Mesendoderm (in vitro differentiated cells): ENCODE measurements at places on chromosomes 11 and 22.

GRCh38 chr11:35725885-35726284 is 63.3 kb downstream of the TRIM44 start:
- no peak for DNase-seq

DNA sequence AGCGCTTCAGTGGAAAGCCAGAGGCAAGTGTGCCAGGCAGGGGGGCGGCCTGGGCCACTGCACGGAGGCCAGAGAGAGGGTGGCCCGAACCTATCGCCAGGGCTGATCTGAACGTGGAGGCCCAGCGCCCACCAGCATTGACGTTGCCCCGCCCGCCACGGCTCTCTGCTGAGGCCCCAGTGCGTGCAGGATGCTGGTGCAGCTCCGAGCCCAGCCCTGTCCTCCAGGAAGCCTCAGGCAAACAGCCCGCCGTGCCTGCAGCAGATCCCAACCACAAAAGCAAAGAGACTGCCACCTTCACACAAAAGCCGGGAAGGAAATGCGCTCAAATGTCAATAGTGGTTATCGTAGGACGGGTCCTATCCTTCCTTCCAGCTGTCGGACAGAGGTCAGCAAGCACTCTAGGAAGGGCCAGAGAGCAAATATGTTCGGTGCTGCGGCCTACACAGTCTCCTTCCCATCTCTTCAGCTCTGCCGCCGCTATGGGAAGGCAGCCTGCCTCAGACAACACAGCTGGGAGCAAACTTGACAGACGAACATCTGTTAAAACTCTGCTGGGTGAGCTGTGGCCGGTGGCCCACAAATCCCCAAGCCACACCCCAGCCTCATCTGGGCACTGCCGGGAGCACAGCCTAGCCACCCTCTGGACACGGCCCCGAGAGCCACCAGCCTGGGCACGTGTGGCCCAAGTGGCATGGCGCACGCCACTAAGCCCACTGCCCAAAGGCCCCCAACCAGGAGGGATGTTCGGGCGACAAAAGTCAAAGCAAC is 146.2 kb downstream of the CRYBB2 start:
- no peak for DNase-seq

DNA sequence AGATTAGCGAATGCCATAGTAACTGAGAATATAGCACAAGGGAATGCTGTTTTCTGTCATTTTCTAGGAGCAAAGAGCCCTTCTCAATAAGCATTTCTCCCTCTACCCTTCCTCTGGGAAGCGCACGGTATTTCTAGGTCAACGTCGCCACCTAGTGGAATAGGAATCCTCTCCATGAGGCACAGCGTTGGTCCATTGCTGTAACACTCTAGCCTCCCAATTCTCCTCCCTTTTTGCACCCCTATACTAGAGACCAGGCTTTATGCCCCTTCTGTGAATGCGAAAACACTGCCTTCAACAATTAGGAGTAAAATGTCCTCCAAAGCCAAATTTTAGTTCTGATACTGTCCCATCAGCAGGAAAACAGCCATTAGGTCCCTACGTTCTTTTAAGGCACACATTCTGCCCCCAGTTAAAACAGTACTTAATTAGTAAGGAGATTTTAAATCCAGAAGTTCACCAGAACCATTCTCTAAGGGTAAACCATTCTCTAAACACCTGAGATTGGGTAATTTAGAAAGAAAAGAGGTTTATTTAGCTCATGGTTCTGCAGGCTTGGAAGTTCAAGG is 12.8 kb upstream of the HYLS1 start:
- peak; percentile 82 for DNase-seq

GRCh38 chr11:106879832-106880546 is 138.3 kb downstream of the GUCY1A2 start:
- peak; percentile 87 for DNase-seq

DNA sequence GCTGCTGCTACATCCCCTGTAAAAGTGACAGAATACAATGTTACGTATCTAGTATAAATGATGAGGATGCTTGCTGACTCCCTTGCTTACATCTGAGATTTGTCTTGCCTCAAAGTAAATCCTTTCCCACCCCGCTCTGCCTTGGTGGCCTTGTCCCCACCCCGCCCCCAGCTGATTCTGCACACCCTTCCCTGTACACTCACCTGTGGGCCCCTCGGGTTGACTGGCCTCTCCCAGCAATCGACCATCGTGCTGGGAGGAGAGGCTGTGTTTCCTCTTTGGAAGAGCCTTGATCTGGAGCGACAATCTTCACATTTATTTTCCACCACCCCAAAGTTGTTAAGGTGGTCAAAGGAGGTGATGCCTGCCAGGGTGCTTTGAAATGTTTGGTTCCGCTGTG is 249.4 kb downstream of the TBC1D22A start:
- DNase-seq = no peak

GRCh38 chr11:30495437-30495836 is 90.7 kb downstream of the MPPED2 start:
- DNase-seq = no peak

DNA sequence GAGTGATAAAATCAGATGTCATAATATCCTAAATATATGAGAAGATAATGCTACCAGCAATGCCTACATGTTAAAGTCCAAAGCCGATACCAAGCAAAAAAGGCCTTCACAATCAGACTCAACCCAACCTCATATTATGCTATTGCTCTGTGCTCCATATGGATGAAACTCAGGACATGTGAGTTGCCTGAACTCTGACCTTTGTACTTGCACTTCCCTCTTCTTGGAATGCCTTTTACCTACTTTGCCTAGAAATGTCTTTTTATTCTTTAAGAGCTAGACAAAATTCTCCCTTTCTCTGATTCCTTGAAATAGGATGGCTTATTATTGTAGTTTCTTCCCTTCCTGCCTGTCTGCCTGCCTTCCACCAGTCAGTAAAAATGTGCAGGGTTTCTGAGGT is 954.7 kb upstream of the CCDC90B start:
- DNase-seq = no peak

DNA sequence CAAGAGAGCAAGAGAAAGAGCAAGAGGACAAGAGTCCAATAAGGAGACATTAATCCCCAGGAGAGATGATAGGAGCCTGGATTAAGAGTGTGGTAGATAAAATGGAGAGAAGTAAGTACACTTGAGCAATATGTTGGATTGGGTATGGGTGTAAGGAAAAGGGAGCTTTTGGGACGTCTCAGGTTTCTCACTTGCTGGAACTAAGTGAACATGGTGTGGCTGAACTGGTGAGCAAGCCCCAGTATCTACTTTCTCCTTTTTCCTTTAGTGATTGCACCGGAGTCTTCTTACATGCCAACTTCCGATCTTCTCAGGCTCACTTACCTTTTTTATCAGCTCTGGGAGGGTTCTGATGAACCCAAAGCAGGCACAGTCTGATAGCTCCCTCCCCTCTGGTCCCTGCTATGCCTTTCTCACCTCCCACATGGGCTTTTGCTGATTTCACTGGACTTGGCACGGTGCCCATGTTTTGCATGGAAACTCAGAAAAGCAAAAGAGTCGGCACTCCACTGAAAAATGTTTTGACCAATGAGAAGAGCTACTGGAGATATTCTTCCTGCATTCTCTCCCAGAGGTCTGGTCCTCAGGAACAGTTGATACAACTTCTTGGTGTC is 14.5 kb upstream of the APLNR start:
- DNase-seq = no peak

DNA sequence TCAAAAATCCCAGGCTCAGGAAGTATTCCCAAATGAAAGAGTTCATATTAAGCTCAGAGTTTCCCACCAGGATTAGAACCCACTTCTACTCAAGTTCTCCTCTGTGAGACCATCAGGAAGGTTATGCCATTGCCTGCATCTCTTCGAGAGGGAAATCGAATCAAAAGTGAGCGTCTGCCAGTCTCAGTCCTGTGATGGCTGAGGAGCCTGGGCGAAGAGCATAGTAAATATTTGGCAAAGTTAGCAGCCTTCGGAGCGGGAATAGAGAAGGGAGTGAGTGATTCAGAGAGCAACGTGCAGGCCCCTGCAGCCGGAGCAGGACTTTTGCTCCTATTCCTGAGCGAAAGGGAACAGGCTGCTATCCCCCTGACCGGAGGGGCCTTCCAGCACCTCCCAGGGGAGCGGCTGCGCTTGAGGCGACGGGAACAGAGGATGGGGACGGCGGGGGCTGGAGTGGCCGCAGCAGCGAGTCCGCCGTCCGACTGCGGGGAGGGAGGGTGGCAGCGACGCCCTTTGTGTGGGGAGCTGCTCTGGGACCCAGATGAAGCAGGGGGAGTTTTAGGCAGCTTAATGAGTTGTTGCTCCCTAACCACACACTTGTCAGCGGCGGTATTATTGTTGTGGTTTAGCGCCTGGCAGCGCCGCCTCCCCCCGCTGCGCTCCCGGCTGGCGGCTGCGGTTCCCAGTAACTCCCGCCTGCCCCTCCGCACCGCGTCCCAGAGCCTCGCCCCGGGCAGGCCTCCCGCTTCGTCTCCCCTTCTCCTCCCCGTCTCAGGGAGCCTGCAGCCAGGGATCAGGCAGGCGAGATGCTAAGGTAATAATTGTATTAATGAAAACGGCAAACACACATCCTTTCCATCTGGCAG is 21.7 kb upstream of the NRGN start:
- peak; percentile 70 for DNase-seq

GRCh38 chr11:75063741-75064314 is 32.8 kb downstream of the OR2AT4 start:
- no peak for DNase-seq

GRCh38 chr11:61392981-61393595 is 701 bp downstream of the TMEM216 start:
- DNase-seq = peak; percentile 61

DNA sequence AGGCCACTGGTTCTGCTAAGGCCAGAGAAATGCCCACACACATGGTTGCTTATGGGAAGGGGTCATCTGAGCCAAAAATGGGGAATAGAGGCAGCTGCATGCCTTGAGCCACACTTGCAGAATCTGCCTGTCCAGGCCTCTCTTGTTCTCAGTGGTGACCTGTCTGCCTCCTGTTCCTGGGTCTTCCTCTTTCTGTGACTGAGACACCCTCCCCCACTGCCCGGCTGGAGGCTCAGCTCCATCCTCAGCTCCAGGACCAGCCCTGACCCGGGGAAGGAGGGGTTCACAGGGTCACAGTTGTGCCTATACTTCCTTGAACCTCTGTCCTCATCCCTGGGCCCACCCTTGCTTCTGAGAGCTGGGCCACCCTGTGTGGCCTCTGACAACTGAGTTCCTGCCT is 52.3 kb downstream of the CSF2RB start:
- DNase-seq = no peak

GRCh38 chr22:38032681-38033521 is 24.3 kb upstream of the PICK1 start:
- DNase-seq = no peak

GRCh38 chr22:42022162-42022847 is 23.7 kb downstream of the WBP2NL start:
- DNase-seq = no peak

DNA sequence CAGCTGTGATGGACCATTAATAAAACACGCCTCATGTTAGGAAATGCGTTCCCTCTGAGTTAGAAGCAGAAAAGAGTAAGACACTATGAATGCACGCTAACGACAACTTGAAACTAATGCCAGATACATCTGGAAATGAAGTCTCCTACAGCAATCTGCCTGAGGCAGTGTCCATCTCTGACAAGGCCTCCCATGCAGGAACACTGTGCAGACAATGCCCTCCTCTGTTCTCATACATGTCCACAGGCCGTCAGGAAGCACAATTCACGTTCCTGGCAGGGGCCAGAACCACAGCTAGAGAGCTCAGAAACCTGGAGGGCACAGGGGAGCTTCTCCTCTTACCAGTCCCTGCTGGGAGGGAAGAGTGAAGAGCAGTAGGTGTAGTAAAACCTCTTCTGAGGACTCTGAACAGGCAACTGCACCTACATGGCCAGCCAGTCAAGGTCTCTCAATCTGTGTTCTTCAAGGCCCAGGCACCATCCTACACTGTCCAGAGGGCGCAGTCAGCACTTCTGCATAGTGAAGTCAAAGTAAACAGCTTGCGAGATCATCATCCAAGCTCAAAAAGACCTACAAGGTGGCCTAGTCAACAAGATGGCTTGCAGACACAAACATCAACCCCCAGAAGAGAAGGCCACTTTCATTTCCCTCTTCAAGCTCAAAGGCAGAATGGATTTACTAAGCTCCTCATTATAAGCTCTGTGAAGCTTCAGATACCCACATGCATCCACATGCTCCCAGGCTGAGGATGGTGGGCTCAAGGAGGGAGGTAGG is 41.5 kb upstream of the CYP2D6 start:
- no peak for DNase-seq

GRCh38 chr11:73379189-73379880 is 3.1 kb downstream of the RELT start:
- DNase-seq = no peak

DNA sequence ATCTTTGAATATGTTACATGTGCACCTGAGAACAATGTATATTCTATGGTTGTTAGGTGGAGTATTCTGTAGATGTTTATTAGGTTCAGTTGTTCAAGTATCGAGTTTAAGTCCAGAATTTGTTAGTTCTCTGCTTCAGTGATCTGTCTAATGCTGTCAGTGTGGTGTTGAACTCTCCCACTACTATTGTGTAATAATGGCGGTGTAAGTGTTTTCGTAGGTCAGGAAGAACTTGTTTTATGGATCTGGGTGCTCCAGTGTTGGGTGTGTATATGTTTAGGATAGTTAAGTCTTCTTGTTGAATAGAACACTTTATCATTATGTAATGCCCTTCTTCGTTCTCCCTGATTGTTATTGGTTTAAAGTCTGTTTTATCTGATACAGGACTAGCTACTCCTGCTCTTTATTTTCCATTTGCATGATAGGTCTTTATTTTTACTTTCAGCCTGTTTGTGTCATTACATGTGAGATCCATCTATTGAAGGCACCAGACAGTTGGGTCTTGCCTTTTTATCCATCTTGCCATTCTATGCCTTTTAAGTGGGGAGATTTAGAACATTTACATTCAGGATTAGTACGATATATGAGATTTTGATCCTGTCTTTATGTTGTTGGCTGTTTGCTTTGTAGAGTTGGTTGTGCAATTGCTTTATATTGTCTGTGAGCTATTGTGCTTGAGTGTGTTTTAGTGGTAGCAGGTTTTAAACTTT is 121.6 kb downstream of the DDX10 start:
- DNase-seq = no peak

GRCh38 chr11:43788421-43788820 is 92.2 kb upstream of the ALKBH3 start:
- DNase-seq = no peak

GRCh38 chr11:111019451-111019850 is 226.1 kb upstream of the POU2AF2 start:
- DNase-seq = no peak

DNA sequence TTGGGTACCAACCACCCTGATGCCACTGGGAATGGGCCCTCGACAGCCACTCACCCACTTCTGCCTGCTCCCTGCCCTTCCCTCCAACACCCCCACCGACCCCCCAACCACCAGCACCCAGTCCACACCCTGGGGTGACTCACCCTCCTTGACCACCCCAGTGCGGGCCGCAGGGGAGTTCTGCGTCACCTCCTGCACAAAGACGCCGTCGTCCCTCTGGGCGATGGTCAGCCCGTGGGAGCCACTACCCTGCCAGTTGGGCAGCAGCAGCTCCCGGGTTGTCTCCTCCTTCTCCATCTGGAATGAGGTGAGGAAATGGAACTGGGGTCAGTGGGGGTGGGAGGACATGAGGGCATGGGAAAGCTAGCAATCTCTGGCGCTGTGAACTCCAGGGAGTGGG is 10.8 kb downstream of the AHNAK start:
- DNase-seq = no peak
